NCI-H460 (cell line): ENCODE measurements at places on chromosomes 1 and 21.

DNA sequence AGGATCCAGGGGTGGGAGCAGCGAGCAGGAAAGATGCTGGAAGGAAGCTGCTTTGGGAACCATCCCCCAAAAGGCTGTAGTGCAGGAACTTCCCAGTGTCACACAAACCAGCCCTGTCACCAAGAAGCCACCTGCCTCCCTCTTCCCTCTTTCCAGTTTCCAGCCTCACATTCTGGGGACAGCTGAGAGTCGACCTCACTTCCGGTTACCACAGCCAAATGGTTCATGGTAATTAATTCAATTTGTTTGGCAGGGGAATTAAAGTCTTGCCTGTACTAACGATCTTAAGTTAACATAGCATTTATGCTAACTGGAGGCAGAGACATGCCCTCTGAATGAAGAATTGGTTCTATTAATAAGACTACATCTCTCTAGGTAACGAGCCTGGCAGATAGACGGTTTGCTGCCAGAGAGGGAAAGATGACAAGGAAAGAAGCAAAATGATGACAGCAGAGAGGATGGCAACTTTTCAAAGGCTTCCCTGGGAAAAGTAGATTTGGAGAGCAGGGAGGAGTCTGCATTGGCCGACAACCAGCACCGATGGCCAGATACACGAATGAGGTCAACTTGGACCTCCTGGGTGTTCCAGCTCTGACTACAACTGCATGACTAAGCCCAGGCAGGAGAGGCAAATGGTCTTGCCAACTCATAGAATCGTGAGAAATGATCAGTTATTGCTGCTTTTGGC is 64.1 kb downstream of the TMCO4 start:
- no peak for DNase-seq

DNA sequence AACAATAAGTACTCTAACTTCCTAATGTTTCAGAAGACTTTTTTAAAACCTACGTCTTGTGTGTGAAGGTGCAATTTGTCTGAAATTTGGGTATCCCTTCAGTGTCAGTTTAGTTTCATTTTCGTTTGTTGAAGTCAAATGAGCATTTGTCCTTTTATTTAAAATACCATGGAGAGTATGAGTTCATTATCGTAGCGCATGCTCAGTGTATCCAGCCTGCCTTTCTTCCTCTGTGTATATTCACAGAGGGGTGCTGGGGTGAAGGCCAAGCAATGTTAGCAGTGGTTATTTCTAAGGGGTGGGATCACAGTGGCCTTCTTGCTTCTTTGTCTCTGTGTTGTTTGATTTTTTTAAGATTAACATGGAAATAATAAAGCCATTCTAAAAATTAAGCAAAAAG is 43.2 kb downstream of the CNN3 start:
- no peak for DNase-seq

- DNase-seq = no peak
These were observed 5.9 kb upstream of the VPS45 start for GRCh38 chr1:150061632-150062101.

GRCh38 chr1:56191369-56191768 is 388.0 kb downstream of the PLPP3 start:
- no peak for DNase-seq

GRCh38 chr1:201939574-201939973 is 6.8 kb downstream of the LMOD1 start:
- DNase-seq = no peak

- DNase-seq = no peak
These were observed 376.3 kb downstream of the AMY1C start for GRCh38 chr1:104125970-104126369.

- DNase-seq = peak; percentile 13
These were observed 23.3 kb downstream of the CYP2J2 start for GRCh38 chr1:59903141-59903754.

DNA sequence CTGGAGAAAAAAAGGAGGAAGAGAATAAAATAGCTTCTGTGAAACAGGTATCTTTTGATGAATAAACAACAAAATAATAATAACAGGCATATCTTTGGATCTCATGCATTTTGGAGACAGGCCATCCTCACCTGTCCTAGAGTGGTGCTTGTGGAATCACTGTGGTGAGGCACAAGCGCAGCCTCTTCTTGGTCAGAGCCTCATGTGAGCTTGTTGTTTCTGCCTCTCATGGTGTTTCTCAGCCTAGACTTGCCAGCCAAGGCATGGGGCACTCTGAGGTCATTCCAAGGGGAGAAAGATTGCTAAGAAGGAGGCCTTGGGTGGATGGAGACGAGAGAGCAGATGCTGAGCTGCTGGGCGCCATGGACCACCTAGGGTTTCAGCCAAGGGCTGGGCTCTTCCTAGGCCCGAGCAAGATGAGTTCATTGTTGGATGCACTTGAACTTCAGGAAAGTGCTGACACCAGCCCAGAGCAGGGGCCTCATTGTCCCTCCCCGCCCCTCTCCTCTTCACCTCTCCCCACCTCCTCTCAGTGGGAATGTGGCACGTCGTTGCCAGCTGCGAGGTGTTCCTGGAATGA is 49.5 kb downstream of the ATP5PO start:
- DNase-seq = no peak

DNA sequence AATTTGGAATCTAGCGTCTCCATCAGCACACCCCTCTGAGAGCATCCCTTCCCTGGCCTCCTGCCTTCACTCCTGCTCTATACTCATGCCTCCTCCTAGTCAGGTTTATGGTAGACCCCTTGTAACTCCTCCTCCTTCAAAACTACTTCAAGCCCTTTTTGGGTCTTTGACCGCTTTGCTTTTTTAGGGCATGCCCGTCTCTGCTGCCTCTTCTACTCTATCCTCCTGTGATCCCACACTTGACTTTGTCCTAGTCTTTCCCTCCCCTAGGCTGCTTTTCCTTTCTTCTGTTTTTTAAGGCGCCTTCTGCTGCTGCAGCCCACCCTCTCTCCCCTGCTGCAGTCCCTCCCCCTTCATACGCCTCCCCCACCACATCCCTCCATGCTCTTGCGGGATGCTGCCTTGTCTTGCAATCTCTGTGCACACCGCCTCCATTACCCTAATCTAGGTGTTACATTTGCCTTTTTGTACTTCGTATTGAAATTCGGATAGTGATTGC is 1.5 kb downstream of the SNX27 start:
- DNase-seq = no peak

GRCh38 chr1:233617025-233617424 is 3.1 kb downstream of the KCNK1 start:
- no peak for DNase-seq

- no peak for DNase-seq
These were observed 674.4 kb downstream of the KCNT2 start for GRCh38 chr1:195933835-195934234.

DNA sequence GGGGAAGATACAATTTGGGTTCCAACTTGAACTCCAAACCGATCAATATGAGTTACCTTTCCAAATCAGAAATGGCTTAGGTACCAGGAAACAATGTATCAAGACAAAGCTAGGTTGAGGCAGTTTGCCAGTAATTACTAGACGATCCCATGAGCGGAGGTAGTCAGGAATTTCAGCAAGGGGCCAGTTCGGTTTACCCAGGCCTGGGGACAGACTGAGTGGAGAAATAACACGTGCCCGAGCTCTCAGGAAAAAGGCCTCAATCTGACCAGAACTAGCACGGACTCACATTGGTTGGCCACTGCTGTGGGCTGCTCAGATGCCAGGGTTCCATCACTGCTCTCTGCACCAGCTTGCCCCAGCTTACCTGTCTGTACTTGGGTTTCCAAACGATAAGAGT is 15.3 kb downstream of the CLSTN1 start:
- no peak for DNase-seq

DNA sequence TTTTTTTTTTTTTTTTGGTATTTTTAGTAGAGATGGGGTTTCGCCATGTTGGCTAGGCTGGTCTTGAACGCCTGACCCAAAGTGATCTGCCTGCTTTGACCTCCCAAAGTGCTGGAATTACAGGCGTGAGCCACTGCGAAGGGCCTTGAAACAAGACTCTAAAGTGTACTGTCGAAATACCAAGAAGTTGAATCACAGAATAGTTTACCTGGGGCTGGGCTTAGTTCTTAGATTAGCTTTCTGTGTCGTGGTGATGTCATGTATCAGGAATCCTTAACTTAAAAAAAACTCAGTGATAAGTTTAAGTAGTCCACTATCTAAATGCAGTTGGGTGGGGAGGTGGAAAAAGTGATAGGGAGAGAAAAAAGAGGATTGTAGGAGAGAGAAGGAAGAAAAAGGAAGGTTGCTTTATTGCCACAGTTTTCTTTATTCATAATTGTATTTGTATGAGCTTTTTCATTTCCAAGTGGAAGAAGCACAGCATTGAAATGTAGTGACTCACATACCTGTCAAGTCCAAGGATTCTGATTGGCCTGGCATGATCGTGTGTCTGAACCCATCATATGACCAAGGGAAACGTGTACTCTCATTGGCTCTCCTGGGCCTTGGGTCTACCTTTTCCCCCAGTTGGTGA is 13.4 kb downstream of the ITSN1 start:
- DNase-seq = peak; percentile 54

DNA sequence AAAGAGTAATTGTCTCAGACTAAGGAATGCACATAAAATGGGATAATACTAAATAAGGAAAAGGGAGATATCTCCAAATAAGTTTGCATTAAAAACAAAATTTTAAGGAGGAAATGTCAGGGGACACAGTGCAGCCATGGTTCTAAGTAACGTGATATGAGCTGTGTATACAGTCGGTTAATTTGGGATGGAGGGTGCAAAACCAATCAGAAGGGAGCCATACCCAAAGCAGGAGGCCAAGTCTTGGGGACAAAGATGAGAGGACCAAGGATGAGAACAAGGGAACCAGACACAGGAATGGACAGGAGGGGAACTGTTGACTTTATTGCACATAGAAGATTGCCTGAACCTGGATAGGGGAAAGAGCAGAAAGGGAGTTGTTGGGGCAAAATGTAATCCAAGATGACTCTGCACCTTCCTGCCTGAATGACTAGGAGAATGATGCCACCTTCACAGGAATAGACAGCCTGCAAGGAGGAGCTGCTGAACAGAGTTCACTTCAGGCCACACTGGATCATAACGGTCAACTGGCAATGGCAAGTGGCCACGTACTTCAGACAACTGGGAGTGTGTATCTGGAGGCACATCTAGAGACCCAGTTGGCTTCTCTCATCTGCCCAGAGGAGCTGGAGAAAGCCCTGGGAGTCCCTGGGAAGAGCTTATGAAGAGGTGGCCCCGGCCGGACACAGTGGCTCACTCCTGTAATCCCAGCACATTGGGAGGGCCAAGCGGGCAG is 22.0 kb upstream of the BOLA1 start:
- no peak for DNase-seq

DNA sequence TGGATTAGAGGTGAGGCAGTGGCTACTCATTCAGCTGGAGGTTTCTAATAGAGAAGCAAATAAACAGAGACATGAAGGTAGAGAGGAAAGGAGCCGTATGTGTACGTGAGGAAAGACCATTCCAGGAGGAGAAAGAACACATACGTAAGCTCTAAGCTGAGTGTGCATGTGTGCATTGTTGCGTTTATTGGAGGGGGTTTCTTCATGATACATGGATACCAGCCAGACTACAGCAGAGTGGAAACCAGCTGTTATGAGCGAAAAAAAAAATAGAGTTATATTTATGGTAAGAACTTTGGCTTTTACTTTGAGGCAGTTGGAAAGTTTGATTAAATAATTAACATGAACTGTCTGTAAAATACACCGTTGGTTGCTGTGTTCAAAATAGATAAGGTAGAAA is 173.4 kb upstream of the RGS18 start:
- DNase-seq = no peak

- no peak for DNase-seq
These were observed 31.6 kb upstream of the PDE9A start for GRCh38 chr21:42621819-42622177.

GRCh38 chr1:7229186-7229585 is 443.9 kb downstream of the CAMTA1 start:
- DNase-seq = no peak
